ENCODE measurements at places on chromosomes 6 and 20. TPM values are rescaled to one million over a fixed set of nuclear protein-coding genes. Genes with fewer than 3 reads are reported as not detected.

- DNase-seq = peak; percentile 30
Observed at GRCh38 chr6:28393912-28394662, 5.5 kb downstream of the ZSCAN12 start.

DNA sequence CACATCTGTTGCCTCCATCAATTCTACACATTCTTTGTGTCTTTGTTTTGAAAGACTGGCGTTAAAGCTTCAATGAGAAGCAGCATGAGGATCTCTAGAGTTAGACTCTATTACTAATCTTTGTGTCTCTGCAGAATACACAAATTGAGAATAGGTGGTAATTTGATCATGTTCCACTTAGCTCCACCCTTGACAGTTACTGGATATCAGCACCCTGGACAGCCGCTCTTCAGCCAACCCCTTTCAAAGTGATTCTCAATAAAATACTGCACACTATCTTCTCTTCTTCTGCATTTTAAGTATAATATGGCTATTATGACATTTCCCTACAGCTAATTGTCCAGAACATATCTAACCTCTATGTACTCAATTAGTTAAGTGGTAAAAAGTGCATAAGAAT lies 54.3 kb upstream of the CNR1 start:
- peak; percentile 9 for DNase-seq

DNA sequence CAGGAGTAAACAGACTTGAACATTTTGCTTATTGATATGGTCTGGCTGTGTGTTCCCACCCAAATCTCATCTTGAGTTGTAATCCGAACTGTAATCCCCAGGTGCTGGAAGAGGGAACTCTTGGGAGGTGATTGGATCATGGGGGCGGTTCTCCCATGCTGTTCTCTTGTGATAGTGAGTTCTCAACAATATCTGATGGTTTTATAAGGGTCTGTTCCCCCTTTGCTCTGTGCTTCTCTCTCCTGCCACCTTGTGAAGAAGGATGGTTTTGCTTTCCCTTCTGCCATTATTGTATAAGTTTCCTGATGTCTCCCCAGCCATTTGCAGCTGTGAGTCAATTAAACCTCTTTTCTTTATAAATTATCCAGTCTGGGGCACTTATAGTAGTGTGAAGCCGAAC lies 40.0 kb downstream of the MYLIP start:
- DNase-seq = peak; percentile 24

The NRSN1 gene
- polyA plus RNA-seq = not detected

DNA sequence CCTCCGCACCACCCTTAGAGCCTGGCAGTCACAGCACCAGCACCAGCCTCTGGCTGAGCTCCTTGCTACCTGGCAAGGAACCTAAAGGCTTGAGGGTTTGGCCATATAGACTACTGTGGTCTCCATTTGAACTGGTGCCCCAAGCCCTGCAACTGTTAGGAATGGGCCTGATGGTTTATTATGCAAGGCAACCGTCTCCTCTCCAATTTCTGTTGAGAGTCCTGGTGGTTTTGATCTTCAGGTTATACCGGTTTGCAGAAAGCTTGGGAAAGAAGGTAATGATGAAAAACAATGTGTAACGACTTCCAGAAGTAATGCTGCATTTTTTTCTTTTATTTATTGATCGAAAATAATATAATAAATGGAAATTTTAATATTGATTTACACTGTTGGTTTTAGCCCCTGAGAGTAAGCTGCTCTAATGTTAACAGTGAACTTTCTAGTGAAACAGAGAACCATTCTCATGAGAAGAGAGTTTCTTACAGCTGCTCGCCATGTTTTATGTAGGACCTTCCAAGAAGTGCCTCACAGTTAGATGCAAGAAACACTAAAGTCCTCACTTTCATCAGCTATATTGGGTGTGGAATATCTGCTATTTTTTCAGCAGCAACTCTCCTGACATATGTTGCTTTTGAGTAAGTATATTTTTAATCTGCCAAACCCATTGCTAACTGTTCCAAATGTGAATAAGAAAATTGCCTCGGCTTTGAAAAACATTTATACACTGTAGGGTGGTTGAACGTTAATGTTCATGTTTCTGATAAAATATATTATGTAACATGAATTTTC lies 112.8 kb downstream of the ADGRG6 start:
- no peak for DNase-seq

The ADGRF5 gene
- 0.11 TPM for polyA plus RNA-seq

DNA sequence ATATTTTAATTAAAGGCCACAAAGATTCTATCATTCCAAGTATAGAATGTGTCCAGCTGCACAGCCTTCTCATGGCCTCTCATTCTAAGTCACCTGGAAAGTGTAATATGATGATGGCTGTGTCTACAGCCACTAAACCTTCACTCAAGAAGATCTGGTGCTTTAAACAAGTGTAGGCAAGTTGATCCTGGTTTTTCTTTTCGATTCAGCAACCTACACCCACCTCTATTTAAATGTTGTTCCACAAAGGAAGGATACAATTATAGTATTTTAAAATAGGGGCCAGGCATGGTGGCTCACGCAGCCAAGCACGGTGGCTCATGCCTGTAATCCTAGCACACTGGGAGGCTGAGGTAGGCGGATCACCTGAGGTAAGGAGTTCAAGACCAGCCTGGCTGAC lies 25.5 kb upstream of the DST start:
- no peak for DNase-seq

The EDN1 gene
- polyA plus RNA-seq = 10.1 TPM

The ASF1A gene
- polyA plus RNA-seq = 16.5 TPM

DNA sequence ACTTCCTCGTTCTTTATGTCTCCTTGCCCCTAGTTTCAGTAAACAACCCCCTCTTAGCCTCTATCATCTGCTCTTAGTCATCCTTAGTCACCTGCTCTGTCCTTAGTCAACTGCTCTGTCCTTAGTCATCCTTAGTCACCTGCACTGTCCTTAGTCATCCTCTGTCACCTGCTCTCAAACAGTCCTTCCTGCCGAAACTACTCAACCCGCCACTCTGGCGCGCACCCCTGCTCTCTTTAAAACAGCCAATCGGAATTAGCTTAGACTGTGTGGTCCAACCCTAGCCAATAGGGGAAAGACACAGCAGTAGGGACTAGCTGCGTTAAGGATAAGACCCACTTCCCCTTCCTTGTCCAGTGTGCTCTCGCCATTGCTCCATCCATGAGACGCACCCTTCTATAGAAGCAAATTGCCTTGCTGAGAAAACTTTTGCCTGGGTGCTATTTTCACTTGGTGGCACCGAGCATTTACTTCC lies 73.9 kb downstream of the BACH2 start:
- peak; percentile 53 for DNase-seq

- DNase-seq = no peak
Observed at GRCh38 chr20:38284893-38285444, 19.0 kb upstream of the BPI start.

The IPCEF1 gene
- polyA plus RNA-seq = 0.03 TPM

DNA sequence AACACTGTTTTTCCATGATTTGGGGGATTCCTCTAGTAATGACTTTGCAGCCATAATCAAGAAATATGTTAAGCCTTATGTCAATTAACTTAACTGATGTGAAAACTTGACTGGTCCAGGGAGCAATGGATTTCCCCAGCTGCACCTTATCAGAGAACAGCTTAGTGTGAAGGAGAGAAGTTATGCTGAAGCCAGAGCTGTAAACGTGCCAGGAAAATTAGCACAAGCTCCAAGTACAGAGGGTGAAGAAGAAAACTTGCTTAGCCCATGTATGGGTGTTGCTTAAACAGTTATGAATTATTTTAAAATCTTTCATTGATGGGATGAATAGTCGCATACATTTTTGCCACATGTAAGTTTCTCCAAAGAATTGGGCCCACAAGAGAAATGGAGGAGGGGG lies 214.9 kb upstream of the RNF217 start:
- no peak for DNase-seq

- DNase-seq = peak; percentile 75
Observed at GRCh38 chr6:145044641-145045246, 690.6 kb downstream of the EPM2A start.

GRCh38 chr6:161906571-161906970 lies 632.7 kb upstream of the AGPAT4 start:
- DNase-seq = no peak
